ENCODE measurements at places on chromosomes 1 and 21. TPM values are rescaled to one million over a fixed set of nuclear protein-coding genes. Genes with fewer than 3 reads are reported as not detected.

DNA sequence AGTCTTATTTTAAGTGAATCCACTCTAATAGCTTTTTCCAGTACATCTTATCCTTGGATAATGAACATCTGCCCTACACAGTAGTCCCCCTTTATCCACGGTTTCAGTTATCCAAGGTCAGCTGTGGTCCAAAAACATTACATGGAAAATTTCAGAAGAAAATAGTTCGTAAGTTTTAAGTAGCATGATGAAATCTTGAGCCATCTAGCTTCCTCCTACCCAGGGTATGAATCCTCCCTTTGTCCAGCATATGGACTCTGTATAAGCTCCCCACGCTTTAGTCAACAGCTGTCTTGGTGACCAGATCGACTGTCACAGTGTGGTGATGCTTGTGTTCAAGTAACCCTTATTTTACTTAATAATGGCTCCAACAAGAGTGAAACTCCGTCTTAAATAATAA is 2.6 kb downstream of the GLRX2 start:
- no peaks in the 10 kb centered on the region for H3K27me3 ChIP-seq
- no peak overlapping the region for H3K4me3 ChIP-seq
- no peak overlapping the region for H3K27ac ChIP-seq
- no peaks in the 10 kb centered on the region for H3K36me3 ChIP-seq
- DNase-seq, result no peak

DNA sequence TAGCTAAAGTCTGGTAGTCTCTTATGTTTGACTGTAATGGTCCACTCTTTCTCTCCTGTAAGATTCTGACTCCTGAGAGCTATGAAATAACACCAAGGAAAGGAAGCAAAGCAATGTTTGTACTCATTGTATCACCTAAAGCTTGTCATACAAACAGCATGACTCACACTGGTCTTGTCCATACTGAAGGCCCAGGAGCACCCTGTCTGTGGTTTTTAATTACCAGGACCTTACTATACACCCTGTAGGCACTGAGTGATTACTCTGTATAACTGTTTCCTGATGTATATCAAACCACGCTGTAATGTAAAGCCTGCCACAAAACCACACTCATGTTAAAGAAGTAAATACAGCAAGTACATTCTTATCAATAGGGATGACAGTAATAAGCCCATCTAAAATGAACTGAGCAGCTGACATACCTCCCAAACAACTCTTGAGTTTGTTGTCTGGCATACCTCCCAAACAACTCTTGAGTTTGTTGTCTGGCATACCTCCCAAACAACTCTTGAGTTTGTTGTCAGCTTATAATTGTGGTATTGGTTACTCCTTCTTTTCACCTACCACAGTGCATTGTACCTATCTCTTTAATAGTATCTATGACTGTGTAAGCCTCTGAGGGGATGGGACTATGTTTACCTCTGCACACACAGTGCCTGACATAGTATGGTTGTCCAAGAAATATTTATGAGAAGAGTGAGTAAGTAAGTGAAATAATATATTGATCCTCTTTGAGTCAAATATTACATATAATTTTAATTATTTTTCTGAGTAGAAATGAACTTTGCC is 11.6 kb upstream of the TNFSF18 start:
- H3K4me1 ChIP-seq, result no peaks in the 10 kb centered on the region
- no peaks in the 10 kb centered on the region for H3K36me3 ChIP-seq
- no peak overlapping the region for H3K4me3 ChIP-seq

- H3K36me3 ChIP-seq, result no peaks in the 10 kb centered on the region
- no peak for DNase-seq
- H3K4me1 ChIP-seq, result no peaks in the 10 kb centered on the region
- H3K27ac ChIP-seq, result no peak overlapping the region
These were observed 34.0 kb upstream of the LEPR start for GRCh38 chr1:65386439-65386838.

DNA sequence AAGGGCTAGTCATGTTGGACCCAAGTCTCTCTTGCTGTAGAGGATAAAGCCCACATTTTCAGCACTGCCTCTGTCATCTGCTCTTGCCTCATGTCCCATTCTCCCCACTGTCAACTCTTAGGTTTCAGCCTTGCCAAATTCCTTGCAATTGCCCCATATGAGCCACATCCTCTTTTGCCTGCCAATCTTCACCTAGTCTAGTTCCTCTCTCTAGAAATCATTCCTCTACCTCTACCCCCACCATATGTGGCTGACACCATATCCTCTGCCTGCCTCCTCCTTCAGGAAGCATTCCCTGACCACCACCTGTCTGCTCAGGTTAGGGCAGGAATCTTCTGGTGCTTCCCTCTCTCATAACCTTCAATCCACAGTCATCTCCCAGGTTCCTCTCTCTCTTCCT is 38.2 kb downstream of the SLC9A1 start:
- no peaks in the 10 kb centered on the region for H3K36me3 ChIP-seq
- peaks cover 19% of the 10 kb centered on the region for H3K4me1 ChIP-seq
- H3K27ac ChIP-seq, result no peak overlapping the region
- DNase-seq, result no peak
- no peaks in the 10 kb centered on the region for H3K27me3 ChIP-seq

GJA4 gene
- 4.9 TPM for total RNA-seq

DNA sequence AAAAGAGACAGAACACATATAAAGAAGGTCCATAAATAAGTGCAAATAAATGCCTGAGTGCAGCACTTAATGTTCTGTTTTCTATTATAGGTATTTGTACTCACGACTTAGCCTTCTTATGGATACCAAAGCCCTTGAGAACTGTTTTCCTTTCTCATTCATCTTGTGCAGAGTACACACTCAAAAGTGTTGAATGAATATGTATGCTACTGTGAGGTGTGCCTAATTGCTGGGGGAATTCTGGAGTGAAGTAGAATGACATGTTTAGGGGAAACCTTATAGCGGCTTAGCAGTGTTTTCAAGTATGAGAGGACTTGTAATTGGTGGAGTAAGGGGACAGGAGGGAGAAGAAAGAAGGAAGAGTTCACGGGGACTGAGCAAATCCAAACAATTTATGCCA is 157.6 kb downstream of the CACNA1E start:
- H3K27me3 ChIP-seq, result no peaks in the 10 kb centered on the region
- no peak overlapping the region for H3K4me3 ChIP-seq
- H3K36me3 ChIP-seq, result no peaks in the 10 kb centered on the region
- no peak overlapping the region for H3K27ac ChIP-seq
- H3K4me1 ChIP-seq, result no peaks in the 10 kb centered on the region
- no peak for DNase-seq

DNA sequence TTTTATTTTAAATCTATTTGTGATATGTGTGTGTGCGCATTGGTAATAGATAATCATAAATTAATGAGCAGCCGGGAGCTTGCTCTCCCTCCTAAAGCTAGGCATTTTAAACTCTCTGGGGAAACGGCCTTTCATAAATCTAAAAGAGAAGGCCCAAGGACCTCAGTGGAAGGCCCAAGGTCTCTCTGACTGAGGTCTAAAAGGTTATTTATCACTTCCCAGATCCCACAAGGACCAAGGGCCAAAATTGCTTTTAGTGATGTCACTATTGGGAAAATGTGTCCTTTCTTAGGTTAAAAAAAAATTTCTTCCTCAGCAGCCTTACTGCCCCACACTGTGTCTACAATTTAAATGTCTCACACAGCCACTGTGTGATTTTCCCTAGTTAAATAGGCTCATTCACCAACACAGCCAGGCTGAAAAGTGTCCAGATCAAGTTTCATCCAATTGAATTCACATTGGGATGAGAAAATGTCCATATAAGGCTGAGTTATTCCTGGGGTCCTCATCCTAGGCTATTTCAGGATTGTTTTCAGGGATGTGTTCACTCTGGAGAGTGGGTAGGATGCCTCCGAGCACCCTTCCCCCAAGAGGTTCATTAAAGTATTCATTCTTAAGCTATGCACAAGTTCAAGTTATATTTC is 46.1 kb downstream of the SLC44A3 start:
- no peak overlapping the region for H3K4me3 ChIP-seq
- peak overlapping the region; percentile 13 for H3K27ac ChIP-seq
- H3K27me3 ChIP-seq, result no peaks in the 10 kb centered on the region

DNA sequence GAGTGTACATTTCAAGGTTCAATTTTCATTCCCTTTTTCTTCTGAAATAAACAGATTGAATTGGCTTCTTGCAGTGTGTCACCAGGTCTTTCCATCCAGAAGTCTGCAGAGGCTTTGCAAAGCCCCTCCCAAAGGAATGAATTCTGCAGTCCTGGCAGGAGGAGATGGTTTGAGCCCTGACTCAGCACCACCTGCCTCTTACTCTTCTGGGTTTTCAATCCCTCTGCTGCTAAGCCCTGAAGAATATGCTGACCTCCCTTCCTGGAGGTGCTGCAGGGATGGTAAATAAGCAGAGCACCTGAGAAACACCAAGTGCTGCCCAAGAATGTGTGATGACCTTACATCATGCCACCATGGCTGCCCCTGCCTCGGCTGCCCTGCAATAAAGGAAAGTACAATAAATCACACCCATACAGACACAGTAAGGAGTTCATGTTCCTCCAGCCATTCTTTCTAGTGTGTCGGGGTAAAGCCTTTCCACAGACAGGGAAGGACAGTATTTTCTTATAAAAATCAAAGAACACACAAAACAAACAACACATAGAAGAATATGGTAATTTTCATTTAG is 209.2 kb downstream of the ZNF326 start:
- H3K4me1 ChIP-seq, result no peaks in the 10 kb centered on the region
- H3K4me3 ChIP-seq, result no peak overlapping the region
- H3K36me3 ChIP-seq, result no peaks in the 10 kb centered on the region
- DNase-seq, result no peak
- H3K27ac ChIP-seq, result no peak overlapping the region

GRCh38 chr1:22143065-22144033 is at the start of gene WNT4:
TSS of gene WNT4 (minus strand) at chr1:22143097. CDS start at chr1:22142922, 175 bp downstream.
- H3K27ac ChIP-seq, result peak within 1 kb of the TSS; percentile 24
- peak within 1 kb of the TSS; percentile 41 for H3K4me3 ChIP-seq
- peak; percentile 74 for DNase-seq
- H3K4me1 ChIP-seq, result peaks cover 3% of the 10 kb centered on the region

TTC24 gene
- not detected for total RNA-seq

DNA sequence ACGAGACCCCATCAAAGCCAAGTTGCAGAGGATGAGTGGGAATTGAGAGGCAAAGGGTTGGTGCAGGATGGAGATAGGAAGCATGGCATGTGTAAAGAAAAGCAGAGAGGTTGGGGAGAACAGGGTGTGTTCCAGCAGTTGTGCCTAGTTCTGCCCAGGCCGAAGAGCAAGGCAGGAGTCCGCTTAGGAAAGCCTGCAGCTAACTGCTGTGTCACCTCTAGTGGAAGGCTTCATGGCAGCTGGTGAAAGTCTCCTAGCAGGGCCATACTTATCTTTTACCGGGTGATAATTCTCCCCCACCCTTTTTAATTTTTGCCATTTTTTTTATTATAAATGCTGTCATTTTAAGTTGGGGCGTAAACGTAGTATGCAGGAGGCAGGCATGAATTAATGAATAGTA is 93.6 kb downstream of the NFIA start:
- DNase-seq, result no peak
- H3K36me3 ChIP-seq, result no peaks in the 10 kb centered on the region
- no peak overlapping the region for H3K4me3 ChIP-seq

DNA sequence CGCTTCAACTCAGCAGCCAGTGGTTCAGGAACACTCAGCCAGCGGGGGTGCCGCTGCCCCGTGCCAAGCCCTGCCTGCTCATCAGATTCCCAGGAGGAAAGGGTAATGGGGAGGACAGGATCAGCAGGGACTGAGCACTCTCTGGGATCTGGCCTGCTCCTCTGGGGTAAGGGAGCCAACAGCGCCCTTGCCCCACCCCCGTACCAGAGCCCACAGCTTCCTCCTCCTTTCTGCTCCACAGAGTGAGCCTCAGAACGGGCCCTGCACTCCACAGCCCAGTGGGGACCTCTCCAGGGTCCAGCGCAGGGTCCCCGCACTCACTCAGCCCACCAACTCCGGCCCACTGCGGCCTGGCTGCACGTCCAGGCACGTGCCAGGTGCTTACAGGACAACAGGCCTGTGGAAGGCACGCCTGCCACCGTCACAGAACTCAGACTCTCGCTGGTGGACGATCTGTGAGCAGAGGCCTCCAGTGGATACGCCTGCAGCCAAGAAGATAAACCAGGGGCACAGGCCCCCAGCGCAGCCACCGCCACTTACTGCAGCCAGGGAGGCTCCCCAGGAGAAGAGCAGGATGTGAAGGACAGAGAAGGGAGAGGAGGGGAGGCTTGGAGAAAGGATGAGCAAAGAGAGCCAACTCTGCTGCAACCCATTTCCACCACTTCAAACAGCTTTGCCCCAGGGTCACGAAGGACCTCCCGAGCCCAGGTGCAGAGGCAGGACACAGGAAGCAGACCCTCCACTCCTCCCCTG is 2.1 kb downstream of the MEGF6 start:
- H3K4me3 ChIP-seq, result no peak overlapping the region
- no peak for DNase-seq
- peaks cover 6% of the 10 kb centered on the region for H3K4me1 ChIP-seq
- no peak overlapping the region for H3K27ac ChIP-seq

CYYR1 gene
- 8.3 TPM for total RNA-seq

DNA sequence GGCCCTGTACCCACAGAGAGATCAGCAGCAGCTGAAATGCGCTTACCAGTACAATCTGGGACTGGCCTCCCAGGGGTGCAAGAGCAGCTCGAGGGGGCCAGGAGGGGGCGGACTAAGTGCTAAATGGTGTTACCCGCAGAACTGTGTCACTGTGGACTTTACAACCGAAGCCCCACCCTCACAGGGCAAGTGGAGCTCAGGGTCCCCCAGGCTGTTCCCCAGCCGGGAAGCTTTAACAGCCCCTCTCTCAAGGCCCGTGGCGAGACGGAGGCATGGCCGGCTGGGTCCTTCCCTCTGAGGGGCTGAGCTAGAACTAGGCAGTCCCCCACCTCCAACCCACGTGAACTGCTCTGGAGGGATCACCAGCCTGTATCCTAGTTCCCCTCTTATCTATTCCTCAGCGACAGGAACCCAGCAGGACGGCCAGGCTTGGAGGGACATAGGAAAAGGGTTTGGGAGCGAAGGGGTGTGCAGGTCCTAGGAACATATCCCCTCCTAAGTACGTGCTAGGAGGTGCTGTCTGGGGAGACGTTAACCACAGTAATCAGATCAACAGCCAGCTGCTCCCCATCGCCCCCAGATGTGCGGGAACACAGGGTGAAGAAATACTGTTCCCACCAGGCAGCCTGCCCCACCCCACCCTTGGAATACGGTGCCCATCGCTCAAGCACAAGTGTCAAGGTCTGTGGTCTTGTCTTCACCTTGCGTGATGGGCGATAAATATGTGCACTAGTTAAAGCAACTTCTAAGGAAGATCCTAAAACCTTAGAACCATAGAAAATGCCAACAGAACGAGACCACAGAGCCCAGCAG is 24.4 kb downstream of the ZBTB17 start:
- peaks cover 36% of the 10 kb centered on the region for H3K4me1 ChIP-seq
- peak overlapping the region; percentile 90 for H3K27ac ChIP-seq
- DNase-seq, result no peak
- H3K36me3 ChIP-seq, result no peaks in the 10 kb centered on the region

DNA sequence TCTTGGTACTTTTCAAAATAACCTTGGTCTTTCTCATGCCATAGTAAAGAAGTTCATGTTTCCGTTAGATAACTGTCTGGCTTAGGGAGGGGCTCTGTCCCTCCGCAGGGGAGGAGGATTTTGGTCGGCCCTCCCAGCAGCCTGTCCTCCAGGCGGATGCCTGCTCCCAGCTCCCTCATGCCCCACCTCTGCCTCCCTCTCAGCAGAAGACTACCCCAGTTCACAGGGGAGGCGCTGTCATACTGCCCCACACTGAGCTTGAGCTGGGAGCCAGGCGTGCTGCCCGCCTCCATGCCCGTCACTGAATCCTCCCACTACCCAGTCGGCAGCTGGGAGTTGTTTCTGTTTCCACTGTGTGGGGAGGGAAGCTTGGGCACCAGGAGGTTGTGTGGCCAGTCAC is 127.3 kb downstream of the CAMTA1 start:
- H3K4me3 ChIP-seq, result no peak overlapping the region
- H3K27ac ChIP-seq, result no peak overlapping the region
- H3K4me1 ChIP-seq, result peaks cover 9% of the 10 kb centered on the region
- H3K27me3 ChIP-seq, result no peaks in the 10 kb centered on the region
- no peak for DNase-seq

LHX8 gene
- not detected for total RNA-seq
